Activated naive CD8-positive, alpha-beta T cell treated with anti-CD3 and anti-CD28 coated beads, Interleukin-2, amount 10 ng/mL, durations not matched to agents 7 days and 5 days (primary cell): ENCODE measurements at places on chromosomes 12 and 14.

DNA sequence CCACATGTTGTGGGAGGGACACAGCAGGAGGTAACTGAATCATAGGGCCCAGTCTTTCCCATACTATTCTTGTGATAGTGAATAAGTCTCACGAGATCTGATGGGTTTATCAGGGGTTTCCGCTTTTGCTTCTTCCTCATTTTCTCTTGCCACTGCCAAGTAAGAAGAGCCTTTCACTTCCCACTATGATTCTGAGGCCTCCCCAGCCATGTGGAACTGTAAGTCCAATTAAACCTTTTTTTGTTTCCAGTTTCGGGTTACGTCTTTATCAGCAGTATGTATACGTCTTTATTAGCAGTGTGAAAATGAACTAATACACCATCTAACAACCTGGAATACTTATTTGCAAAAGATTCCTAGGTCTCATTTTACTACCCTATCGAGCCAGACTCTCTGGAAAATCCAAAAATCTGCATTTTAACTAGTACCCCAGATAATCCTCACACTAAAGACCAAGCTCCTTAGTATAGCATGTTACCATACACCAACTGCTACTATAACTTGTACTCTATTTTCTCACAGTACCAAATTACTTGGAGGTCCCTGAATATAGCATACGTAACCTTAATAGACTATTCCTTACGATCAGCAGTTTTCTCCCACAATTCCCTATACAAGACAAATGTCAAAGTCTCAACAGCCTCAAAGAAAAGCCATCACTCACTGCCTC lies 11.5 kb downstream of the GTF2A1 start:
- no peak for DNase-seq

GRCh38 chr14:85088192-85088591 lies 441.8 kb upstream of the FLRT2 start:
- no peak for DNase-seq

- no peak for DNase-seq
Observed at GRCh38 chr12:116226026-116226425, 51.5 kb downstream of the MED13L start.

GRCh38 chr12:38282886-38283285 lies 33.7 kb upstream of the ALG10B start:
- DNase-seq: no peak

- DNase-seq: no peak
Observed at GRCh38 chr12:22374508-22374907, 40.0 kb upstream of the ST8SIA1 start.

- no peak for DNase-seq
Observed at GRCh38 chr14:94473666-94474410, 2.2 kb downstream of the SERPINA9 start.

GRCh38 chr14:99118946-99119345 lies 153.1 kb downstream of the BCL11B start:
- DNase-seq: no peak
